ENCODE measurements at places on chromosomes 6 and 20. TPM values are rescaled to one million over a fixed set of nuclear protein-coding genes. Genes with fewer than 3 reads are reported as not detected.

ID4 gene
- total RNA-seq: 0.89 TPM

LRP11 gene
- 28.2 TPM for total RNA-seq

ANKRD66 gene
- not detected for total RNA-seq

SHLD1 gene
- 2.1 TPM for total RNA-seq

HLA-DRB5 gene
- not detected for total RNA-seq

ROS1 gene
- 0.17 TPM for total RNA-seq

SIRPA gene
- total RNA-seq: 14.1 TPM

SERINC1 gene
- 79.9 TPM for total RNA-seq

SRMS gene
- not detected for total RNA-seq

RUNX2 gene
- 9.2 TPM for total RNA-seq

MCHR2 gene
- not detected for total RNA-seq

SLC12A5 gene
- total RNA-seq: not detected

RCAN2 gene
- total RNA-seq: 2.0 TPM

SLC25A27 gene
- 2.4 TPM for total RNA-seq

KHDC1L gene
- not detected for total RNA-seq

IMPG1 gene
- not detected for total RNA-seq

HLA-DQA2 gene
- not detected for total RNA-seq
